Astrocyte of the spinal cord (primary cell): ENCODE measurements at places on chromosomes 13 and 19.

DNA sequence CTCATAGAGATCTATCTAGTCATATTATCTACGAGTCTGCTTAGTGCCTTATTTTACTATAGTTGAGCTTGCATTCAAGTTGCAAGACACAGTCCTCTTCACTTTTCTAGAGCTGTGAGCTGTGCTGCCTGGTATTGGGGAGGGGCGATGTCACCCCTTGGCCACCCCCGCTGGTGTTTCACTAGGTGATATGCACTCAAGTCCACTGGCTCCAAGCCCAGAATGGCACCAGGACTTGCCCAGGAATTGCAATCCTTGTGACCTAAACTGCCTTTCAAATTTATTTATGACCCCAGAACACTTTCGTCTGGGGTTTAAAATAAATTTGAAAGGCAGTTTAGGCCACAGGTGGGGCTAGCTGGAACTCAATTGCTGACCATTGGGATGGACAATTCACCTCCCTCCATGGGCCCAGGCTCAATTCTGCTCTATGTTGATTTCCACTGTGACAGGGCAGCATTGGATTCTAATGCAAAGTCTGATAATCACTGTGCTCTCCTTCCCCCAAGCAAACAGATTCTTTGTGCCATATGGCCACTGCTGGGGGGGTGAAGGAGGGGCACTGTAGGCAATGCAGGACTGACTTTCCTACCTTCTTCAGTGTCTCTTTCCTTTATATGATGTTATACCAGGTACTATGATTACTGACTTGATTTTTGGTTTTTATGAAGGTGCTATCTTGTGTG is 1244.2 kb upstream of the MIR17HG start:
- no peak for DNase-seq

GRCh38 chr13:46655377-46656180 is 102.6 kb downstream of the LRCH1 start:
- DNase-seq, result peak; percentile 43

DNA sequence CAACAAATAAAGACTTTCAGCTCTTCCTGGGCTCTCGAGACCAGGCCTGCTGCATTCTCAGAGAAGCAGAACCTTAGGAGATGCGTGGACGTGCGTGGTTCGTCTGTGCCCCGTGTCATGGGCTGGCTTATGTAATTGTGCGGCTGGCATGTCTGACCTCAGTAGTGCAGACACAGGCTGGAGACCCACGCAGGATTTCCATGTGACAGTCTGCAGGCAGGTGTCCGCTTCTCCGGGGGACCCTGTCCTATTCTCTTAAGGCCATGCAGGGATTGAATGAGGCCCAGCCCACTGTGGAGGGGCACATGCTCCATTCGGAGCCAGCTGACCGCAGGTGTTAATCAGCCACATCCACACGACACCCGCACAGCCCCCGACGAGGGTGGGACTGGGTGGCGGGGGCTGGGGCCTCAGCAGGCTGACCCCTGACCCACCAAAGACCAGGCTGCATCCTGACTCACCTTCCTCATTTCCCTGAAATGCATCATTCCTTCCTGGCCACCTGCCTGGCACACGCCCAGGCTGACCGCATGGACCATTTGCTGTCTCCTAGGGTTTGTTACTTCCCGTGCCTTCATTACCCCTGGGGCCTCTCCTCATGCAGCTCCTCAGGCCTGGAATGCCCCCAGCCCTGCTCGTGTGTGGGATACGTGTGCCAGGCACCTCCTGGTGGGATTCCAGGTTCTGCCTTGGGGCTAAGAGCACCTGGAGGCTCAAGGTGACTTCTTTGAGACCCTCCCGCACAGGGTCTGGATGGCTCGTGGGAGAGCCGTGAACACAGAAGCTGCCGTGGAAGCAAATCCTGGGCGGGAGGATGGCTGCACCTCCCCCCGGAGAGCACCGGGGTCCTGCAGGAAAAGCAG is 10.7 kb upstream of the MCF2L start:
- no peak for DNase-seq

DNA sequence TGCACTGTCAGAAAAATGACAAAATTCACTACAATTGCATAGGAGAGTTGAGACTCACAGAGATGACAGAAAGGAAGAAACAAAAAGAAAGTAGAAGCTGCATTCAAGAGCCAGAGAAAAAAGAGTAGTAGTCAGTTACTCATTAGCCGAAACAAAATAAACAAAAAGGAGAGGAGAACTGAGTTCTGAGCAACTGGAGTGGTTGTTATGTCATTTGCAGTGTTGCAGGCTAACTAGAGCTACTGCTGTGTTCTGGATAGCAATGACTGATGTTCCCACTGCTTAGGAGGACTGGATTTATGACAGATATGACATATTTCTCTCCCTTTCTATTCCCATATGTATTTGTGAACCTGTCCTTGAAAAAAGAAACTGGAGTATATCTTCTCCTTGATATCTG is 482.6 kb downstream of the RFC3 start:
- DNase-seq, result peak; percentile 21

DNA sequence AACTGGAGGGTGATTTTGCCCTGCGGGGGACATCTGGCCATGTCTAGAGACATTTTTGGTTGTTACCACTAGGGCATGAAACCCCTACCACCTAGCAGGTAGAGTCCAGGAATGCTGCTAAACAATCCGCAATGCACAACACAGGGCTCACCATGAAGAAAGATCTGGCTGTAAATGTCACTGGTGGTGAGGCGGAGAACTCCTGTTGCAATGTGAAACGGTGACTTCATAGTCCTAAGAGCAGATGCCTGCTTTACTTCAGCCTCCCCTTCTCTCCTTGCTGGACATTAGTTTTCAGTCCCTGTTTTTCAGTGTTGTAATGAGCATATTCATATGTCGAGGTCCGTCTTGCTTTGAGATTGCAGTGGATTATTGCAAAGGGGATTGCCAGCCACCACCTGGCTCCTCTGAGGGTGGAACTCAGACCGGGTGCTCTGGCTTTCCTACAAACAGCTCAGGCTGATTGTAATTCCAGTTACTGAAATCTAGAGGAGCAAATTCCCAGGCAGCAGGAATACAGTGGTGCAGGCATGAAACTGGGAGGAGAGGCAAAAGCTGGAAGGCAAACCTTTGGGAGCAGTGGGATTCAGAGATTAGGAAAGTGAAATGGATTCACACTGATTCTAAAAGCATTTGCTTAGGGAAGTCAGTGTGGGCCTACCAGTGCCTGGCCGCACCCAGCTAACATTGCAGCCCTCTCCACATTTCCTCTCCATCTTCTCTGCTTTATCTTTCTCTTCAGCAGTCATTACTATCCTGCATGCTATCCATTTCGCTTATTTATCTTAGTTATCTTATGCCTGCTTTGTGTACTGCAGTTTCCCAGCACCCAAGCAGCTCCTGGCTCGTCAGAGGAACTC is 76.1 kb upstream of the PCDH8 start:
- DNase-seq, result no peak

DNA sequence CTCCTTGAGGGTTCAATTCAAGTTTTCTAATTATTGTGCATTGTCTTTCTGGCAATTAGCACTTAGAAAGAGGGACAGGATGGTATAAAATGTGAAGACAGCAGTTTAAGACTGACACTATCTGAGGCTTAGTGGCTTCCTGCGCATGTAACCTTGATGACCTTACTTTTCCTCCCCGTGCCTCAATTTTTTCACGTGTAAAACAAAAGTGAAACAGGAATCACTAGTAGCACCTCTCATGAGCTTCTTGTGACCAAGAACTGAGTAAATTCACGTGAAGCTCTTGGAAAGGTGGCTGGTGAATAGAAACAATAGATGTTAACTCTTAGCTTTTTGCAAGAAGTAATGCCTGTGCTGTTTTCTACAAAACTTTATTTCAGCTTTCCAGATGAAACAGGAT is 233.9 kb downstream of the LMO7 start:
- DNase-seq, result no peak

DNA sequence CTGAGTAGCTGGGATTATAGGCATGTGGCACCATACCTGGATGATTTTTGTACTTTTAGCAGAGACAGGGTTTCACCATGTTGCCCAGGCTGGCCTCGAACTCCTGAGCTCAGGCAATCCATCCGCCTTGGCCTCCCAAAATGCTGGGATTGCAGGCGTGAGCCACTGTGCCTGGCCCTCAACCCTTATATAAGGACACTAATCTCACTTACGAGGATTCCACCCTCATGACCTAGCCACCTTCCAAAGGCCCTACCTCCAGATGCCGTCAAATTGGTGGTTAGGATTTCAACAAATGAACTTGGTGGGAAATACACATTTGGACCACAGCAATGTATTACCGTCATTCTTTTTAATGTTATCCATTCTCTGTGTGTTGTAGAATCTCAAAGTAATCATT is 61.0 kb downstream of the ING1 start:
- DNase-seq, result no peak

- DNase-seq, result no peak
Observed at GRCh38 chr19:50906217-50906616, 5.0 kb downstream of the KLK4 start.

DNA sequence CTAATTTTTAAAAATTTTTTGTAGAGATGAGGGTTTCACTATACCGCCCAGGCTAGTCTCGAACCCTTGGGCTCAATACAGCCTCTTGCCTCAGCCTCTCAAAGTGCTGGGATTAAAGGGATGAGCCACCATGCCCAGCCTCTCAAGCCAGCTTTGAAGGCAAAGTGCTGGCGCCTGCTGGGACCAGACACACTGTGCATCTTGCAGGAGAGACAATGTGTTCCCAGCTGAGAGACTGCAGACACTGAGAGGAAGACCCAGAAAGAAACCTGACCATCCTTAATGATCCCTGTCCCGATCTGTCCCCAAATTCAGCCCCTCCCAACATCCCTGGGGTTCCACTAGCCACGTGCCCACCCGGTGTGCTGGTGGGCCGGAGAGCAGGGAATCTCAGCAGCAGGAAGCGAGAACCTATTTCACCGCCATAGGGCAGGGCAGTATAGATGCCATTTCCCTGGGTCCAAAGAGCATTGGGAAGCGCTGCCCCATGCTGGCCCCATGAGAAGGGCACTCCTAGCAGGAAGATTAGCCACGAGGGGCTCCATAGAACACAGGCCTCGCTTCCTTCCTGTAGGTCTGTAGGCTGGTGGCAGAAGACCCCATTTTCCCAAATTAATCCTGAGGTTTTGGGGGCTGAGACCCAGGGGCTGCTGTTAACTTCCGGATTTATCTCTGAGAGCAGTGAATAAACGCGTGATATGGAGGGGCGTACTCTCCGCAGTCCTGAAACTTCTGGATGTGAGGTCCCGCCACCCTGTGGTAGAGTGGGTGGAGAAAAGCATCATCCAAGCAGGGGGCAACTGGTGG is 968 bp downstream of the RAVER1 start:
- DNase-seq, result no peak

- DNase-seq, result no peak
Observed at GRCh38 chr13:28953714-28954418, 133.7 kb downstream of the MTUS2 start.

DNA sequence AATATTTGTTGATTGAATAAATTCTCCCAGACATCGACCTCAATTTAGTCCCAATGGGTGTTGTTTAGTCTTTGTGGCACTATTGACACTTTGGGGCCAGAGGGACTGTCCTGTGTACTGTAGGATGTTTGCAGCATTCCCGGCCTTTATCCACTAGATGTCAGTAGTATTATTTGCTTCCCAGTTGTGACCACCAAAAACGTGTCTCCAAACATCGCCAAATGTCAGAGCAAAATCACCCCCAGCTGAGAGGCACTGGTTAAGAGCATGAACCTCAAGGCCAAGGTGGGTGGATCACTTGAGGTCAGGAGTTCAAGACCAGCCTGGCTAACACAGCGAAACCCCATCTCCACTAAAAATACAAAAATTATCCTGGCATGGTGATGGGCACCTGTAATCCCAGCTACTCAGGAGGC is 15.4 kb downstream of the NLRP12 start:
- peak; percentile 24 for DNase-seq

GRCh38 chr19:4066682-4067395 is at the start of gene ZBTB7A:
TSS of gene ZBTB7A (minus strand) at chr19:4066899. CDS start at chr19:4055232, 11,667 bp downstream.
- peak; percentile 59 for DNase-seq

DNA sequence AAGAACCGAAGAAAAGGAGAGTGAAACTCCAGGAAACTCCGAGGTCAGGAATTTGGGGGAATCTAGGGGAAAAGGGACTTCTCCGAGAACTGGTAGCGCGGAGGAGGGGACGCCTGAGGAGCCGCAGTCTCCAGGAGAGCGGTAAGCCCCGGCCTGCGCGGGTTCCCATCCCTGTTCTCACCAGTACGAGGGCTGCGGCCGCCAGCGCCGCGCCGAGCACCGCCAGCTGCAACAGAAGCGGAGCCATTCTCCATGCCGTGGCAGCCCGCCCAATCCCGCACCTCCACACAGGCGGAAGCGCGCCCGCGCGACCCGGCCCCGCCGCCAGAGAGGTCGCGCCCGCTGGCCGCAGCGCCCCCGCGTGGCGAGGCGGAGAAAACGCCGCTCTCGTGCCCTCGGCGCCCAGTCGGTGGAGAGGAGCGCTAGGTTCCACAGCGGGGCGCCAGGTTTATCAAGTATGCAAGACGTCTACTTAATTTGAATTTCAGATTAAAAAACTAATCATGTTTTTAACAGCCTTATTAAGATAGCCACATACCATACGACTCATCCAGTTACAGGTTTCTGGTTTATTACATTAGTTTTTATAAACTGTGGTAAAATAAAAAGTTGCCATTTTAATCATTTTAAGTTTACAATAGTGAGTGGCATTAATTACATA is at the start of gene ALG5:
Gene ALG5 (minus strand): TSS at position 287 of the 661 bp plus-strand sequence. CDS start 40 bp downstream, at position 247.
- peak; percentile 87 for DNase-seq

DNA sequence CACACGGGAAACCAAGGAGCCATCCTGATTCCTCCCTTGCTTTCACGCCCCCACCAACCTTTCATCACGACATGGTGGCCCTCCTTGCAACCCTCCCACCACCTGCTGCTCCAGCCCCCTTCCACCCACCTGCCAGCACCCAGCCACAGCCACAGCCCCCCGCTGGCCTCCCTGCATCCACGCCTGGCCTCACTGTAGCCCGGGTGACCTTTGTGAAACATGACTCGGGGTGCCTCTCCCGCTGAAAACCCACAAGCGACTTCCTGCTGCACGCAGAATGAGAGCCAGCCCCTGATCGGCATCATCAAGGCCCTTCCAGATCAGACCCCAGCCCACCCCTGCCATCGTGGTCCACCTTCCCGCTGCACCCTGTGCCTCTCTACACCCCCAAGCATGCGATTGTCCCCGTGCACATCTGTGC is 14.9 kb downstream of the POP4 start:
- DNase-seq, result no peak

DNA sequence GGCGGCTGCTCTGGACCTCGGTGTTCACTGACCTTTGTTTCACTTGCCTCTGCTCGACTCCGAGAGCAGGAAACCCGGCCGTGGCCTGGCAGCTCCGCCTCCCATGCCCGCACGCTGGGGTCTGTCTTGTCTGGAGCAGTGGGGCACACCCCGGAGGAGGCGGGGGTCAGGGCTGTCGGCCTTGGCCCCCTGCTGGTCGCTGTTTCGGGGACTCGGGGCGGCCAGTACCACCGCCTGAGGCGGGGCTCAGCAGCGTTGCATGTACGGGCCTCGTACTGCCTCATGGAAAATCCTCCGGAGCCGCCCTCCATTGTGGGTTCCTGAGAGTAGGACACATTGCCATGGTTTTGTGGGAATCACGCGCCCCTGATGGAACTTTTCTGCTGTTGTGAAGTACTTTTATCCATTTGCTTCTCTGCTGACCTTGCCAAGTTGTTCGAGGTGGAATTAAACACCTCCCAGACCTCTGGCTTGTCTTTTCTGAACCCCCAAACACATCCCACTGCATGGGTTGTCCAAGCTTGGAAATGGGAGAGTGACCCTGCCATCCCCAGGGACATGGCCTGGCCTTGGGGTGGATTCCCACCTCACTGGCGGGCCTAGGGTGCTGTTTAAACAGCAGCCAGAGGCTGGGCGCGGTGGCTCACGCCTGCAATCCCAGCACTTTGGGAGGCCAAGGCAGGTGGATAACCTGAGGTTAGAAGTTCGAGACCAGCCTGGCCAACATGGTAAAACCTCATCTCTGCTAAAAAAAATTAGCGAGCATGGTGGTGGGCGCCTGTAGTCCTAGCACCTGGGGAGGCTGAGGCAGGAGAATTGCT is 5.5 kb upstream of the NDUFS7 start:
- DNase-seq, result no peak

- DNase-seq, result no peak
Observed at GRCh38 chr13:23766939-23767338, 122.3 kb downstream of the MIPEP start.
